ENCODE measurements at places on chromosomes 16 and 17. TPM values are rescaled to one million over a fixed set of nuclear protein-coding genes. Genes with fewer than 3 reads are reported as not detected.

Gene TEKT3
- total RNA-seq = not detected

Gene MED31
- 7.2 TPM for total RNA-seq

Gene SCIMP
- 0.36 TPM for total RNA-seq

Gene RHBDL1
- total RNA-seq = 0.31 TPM

Gene SLC5A10
- not detected for total RNA-seq

DNA sequence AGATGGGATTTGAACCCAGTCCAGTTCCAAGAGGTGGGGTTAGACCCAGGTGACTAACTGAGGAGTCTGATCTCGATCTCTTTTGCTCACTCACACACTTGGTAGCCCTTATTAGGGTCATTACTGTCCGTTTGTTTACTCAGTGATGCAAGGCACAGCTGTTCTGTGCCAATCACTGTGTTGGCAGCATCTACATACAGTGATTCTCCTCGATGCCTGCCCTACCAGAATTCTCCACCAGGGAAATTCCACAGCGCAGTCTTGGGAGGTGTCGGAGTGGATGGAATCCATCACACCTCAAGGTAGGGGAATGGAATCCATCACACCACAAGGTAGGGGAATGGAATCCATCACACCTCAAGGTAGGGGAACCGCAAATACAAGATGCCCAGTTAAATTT, 279.6 kb downstream of the MAF start:
- DNase-seq = peak; percentile 34

GRCh38 chr17:48054238-48055185, 6.4 kb downstream of the NFE2L1 start:
- peak; percentile 97 for DNase-seq

DNA sequence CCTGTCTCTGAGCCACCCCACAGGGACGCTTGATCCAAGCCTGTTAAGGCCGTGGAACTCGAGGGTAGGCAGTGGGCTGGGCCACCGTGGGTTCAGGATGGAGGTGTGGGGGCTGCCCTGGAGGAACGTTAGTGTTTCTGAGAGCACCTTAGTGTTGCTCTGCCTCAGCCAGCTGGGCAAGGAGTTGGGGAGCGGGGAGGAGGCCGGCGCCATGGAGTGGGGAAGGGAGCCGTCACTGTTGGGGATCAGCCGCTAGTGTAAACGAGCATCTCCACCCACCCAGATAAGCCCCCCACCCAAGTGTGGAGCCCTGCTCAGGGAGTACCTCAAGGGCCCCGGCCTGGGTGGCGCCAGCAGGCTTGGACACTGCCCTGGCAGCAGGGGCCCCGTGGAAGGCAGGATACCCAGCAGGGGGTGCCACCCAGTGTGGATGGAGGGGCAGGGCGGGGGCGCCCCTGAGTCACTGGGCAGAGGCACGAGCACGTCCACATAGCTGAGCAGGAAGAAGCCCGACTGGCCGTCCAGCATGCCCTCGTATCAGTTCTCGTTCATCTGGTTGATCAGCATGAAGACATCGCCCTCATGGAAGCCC, 98.6 kb downstream of the KPNA2 start:
- no peak for DNase-seq

- no peak for DNase-seq
Measured at GRCh38 chr17:5784791-5785190, 200.5 kb upstream of the NLRP1 start.

DNA sequence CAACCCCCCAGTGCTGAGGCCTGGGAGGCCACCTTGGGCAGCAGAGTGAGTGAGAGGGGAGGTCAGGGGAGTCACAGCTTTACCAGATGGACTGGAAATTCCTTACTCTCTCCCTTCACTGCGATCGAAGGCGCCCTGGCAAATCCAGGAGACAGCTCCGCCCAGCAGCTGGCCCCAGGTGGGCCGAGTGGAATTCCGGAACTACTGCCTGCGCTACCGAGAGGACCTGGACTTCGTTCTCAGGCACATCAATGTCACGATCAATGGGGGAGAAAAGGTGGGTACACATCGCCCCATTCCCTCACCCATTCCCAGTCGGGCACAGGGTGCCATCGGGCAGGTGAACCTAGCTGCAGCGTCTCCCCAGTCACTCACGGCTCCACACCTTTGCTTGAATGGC, 91.6 kb downstream of the ABCC6 start:
- no peak for DNase-seq

DNA sequence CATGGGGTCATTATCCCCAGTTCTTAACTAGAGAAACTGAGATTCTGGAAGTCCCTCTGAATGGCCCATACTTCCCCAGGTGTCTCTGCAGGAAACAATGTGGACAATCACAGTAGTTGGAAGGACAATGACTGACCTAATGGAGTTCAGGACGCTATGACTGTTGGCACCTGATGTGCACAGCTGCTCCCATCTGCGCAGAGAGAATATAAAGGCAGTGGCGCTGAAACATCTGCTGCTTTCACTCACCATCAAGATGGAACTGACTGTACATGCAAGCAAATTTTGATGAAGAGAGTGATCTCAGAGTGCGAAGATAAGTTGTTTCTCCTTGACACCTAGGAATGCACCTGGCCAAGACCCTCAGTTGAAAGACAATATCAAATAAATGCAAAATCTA, 395.7 kb upstream of the ASIC2 start:
- DNase-seq = no peak

DNA sequence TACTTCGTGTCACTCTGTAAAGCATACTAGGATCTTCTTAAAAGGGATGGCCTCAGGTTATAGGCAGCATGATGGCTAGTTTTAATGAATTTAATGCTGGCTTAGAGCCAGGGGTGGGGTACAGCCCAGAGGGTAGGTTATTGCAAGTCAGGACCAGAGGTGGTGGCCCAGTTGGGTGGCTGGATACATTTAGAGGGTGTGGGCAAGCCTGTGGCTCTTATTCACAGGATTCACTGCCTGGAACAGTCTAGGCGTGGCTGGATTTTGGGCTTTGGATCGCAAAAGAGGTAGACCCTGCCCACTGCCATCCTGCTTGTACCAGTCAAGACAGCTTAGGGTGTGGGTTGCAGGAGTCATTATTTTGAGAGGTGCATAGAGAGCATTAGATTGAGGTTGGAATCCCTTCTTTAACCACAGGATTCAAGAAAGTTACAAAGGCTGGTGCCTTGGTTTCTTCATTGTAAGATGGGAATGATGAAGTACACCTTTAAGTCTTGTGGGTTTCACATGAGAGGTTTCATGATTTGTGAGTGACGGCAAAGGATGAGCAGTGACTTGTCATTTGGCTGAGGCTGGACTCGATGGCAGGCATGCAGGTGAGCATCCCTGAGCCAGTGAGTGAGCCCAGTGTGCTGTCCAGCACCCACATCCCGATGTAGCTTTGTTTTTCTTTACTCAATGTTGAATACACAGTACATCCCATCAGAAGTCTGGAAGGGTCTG, 85.2 kb downstream of the KSR1 start:
- DNase-seq = no peak

- DNase-seq = no peak
Measured at GRCh38 chr17:80945736-80946135, 45.9 kb upstream of the CHMP6 start.

- DNase-seq = no peak
Measured at GRCh38 chr16:2787961-2788360, 601 bp upstream of the PRSS33 start.

DNA sequence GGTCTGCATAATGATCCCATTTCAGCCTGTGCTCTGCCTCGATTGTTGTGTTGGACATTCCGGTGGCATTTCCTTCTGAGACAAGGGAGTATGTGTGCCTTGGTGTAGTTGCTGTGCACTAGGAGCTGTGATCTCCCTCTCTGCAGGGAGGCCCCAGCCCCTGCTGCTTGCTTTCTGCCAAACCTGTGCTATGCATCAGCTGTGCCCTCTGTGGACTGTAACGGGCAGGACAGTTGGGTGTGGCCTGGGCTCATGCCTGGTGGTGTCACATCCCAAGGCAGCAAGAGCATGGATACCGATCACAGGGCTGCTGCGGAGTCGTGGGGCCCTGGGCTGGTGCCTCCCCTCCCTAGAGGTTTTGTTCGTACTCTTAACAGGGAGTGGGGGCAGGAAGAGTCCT, 3.8 kb upstream of the JPT2 start:
- DNase-seq = no peak

GRCh38 chr16:75107505-75107904, 9.1 kb downstream of the LDHD start:
- DNase-seq = no peak

- no peak for DNase-seq
Measured at GRCh38 chr16:87648236-87648635, 45.9 kb downstream of the JPH3 start.

DNA sequence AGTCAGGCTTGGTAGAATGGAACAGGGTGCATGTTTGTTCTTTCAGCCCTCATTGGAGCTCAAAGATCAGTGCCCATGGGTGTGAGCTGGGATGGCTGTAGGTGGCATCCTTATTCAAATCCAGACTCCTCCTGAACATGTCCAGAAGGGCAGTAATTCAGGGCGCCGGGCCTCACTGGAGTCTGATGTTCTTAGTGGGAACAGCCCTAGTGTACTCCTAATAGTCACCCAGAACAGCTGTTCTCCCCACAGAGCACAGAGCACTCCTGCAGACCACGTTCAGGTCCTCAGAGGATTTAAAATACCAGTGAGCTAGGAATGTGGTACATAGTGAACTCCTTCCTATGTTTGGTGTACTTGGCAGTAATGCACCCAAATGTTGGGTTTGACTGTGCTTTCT, 96.2 kb downstream of the BANP start:
- no peak for DNase-seq

- DNase-seq = peak; percentile 43
Measured at GRCh38 chr16:89300976-89301360, 83.5 kb downstream of the ZNF778 start.

DNA sequence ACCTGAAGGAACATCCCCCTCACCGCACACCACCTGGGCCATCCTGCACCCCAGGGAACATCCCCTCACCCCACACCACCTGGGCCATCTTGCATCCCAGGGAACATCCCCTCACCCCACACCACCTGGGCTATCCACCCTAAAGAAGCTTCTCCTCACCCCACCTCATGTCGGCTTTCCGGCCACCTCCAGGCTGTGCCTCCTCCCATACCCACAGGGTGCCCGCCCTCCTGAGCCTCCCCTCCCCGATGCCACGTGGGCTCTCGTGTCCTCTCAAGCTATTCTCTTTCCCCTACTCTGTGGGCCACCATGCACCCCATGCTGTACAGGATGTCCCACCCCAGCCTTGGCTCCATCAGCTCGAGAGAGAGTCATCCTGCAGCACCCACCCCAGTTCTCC, 18.0 kb downstream of the MYLK3 start:
- DNase-seq = no peak

- no peak for DNase-seq
Measured at GRCh38 chr17:48294806-48295361, 135.1 kb downstream of the SKAP1 start.

- DNase-seq = no peak
Measured at GRCh38 chr17:80939151-80940145, 52.2 kb upstream of the CHMP6 start.

DNA sequence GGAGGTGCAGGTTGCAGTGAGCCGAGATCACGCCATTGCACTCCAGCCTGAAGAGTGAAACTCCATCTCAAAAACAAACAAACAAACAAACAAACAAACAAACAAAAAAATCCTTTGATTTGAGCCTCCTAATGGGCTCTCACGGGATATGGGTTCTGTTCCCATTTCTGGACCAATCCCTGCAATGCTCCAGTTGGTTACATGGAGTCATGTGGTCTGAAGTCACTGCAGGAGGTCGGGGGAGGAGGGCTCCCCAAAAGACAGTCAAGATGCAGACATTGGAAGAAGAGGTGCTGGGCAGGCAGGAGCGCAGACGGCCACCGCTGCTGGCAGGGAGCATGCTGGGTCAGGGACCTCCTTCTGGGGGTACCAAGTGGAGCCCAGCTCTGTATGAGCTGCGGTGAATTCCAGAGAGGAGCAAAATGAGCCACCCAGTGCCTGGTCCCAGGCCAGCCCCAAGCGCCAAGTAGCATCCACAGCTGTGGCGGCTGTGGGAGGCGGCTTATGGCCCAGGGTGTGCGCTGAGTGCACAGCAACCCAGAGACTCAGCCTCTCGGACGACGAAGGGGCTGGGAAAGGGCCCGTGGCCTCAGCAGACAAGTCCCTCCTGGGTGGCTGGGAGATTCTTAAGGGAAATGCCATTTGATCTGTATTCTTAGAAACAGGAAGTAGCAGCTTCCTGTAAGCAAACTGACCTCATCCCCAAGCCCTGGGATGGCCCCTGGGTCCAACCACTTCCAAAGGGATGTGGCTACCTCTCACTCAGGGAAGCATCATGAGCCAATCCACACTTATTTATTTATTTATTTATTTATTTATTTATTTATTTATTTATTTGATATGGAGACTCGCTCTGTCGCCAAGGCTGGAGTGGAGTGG, 19.6 kb upstream of the ATP2A3 start:
- no peak for DNase-seq

GRCh38 chr17:62935098-62935497, 30.9 kb upstream of the TANC2 start:
- no peak for DNase-seq

Data from gastrocnemius medialis (tissue), 4 donors.